ENCODE measurements at places on chromosomes 2 and 18. TPM values are rescaled to one million over a fixed set of nuclear protein-coding genes. Genes with fewer than 3 reads are reported as not detected.

DNA sequence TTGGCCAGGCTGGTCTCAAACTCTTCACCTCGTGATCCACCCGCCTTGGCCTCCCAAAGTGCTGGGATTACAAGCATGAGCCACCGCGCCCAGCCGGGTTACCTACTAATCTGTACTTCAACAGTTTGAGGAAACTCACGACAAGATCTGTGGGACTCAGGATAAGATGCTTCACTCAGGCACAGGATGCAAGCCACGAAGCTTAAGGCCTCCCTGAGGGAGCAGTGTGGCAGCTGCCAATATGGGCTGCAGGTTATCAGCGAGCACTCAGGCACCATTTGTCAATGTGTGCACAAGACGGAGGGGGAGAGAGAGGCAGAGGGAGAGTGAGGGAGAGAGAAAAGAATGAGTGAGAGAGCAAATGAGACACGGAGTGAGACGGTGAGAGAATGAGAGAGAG lies 173.6 kb upstream of the RAB6C start:
- no peak for DNase-seq

- no peak for DNase-seq
Observed at GRCh38 chr18:79540161-79540903, 139.3 kb upstream of the CTDP1 start.

GRCh38 chr2:70030724-70031420 lies 56.4 kb upstream of the PCBP1 start:
- no peak for DNase-seq

DNA sequence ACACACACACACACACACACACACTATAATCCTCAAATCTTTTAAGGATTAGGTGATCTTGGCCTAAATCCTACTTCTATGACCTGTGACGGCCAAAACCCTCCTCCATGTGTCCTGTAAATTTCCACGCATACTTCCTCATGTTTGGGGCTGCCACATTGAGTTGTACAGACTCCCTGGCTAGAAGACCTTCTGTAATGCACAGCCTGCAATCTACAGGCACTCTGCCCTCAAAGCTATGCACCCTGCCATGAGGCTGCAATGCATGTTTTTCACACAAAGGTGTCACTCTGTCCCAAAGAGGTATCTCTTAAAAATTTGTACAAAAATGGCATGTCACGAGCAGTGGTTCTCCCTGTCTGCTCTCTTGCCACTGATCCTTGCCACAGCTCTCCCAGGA lies 26.4 kb upstream of the B4GALT6 start:
- DNase-seq, result no peak

GRCh38 chr2:187198136-187198535 lies 249.9 kb downstream of the CALCRL start:
- no peak for DNase-seq

DNA sequence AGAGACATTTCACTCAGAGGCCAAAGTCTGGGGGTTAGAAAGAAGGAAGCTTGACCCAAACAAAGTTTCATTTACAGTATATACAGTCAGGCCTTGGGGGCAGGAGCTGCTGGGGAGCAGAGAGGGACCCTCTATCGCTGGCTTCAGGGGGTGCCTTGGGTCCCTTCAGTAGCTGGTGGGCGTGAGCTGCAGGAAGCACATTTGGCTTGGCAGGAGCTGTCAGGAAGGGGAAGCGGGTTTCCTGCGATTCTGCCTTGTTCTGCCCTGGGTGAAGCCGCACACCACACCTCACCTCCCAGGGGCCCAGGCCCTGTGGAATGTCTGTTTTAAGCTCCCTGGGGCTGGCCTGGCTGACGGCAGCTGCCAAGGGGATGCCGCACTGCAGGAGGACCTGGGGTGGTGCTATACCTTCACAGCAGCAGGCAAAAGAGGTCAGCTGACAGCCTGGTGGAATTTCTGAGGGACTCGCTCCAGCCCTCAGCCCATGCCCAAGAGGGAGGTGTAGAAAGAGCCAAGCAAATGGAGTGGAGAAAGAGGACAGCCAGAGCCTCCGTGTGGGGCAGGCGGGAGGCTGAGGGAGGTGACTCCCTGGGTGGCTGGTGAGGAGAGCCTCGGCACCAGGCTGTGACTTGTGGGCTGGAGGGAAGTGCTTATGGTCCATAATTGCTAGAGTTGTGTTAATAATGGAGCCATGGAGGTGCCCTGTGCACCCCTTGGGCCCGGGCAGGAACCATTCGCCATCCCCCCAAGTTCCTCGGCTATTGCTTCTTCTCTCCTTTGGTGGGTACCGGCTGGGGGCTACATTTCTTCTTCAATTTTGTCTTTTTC lies 43.9 kb downstream of the PSD4 start:
- no peak for DNase-seq

GRCh38 chr2:158724803-158725381 lies 70.2 kb upstream of the DAPL1 start:
- DNase-seq, result no peak

DNA sequence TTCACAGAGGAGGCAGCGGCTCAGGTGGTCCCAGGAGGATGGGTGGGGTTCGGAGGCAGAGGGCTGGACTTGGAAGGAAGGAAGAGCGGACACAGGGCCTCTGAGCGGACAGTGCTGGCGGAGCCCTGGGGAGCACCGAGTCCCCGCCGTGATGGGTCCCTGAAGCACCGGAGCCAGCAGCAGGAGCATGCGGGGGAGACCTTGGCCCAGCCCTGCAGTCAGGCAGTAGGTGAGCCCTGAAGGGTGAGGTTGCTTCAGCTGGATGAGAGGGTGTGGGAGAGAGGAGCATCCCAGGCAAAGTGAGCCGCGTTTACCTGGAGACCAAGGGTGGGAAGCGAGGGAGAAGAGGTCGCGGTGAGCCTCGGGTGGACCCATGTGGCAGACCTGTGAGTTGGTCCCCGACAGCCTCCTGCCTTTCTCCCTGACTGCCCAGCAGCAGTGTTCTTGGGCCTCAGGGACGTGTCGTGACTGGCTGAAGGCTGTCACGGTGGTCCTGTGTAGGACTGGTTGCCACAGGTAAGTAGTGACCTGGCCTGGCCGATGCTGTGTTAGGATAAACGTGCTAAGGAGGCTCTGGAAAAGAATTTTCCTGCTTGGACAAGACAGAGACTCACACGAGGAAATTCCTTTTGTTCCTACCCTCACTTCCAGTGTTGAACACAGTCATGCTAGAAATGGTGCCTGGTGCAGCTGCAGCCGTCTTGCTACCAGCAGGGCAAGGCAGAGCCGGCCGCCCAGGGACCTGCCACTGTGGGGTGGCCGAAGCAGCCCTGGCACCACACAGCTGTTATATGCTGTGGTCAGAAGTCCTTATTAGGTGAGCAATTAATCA lies 73.0 kb downstream of the RRM2 start:
- DNase-seq, result no peak

DNA sequence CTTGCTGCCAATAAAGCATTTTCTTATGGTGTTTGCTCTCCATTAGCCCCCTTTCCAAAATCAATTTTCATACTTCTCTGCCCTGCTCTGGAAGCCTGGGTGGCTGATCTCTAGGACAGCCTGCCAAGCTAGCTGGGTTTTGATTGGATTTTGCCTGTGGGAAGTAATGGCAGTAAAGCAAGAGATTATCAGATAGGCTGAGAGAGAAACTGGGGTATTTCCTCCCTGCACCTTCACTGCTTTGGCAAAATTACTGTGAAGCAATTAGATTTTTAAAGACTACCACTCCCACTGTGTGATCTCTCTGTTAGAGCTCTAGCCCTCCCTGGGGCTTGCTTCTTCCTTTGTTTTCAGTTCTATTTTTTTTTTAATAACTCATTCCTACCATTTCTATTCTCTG lies 223.8 kb downstream of the DLGAP1 start:
- no peak for DNase-seq

DNA sequence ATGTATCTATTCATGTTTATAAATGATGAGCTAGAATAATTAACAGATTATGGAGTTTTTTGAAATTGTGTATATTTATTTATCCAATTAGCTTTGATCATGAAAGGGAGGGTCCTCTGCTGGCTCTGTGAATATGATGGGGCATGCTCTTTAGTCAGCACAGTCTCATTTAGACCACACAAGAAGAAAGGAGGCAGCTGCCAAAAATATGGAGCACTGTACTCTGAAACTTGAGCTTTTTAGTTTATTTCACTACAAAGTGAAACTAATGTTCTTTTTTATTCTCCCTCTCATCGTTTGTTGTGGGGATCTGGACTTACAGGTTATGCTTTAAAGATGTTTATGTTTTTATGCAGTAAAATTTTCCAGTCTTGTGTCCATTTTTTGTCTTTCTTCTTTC lies 266.9 kb upstream of the GULP1 start:
- DNase-seq, result peak; percentile 3

DNA sequence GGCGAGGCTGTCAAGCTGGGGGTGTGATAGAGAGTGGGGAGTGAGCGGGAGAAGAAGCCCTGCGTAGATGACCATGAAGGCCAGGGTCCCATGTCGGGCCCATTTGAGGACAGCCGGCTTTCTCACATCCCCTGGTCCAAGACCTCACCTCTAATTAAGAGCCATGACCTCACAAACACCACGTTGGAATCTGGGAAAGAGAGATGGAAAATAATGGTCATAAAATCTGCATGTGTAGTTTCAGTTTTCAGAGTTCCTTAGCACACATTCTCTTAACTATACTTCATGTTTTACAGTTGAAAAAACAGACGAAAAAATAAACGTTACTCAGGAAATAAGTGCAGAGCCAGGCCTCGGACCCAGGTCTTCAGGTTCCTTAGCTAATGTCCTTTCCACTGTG lies 244.8 kb upstream of the SIX2 start:
- no peak for DNase-seq

- DNase-seq, result no peak
Observed at GRCh38 chr18:13890761-13891361, 24.5 kb downstream of the MC2R start.

DNA sequence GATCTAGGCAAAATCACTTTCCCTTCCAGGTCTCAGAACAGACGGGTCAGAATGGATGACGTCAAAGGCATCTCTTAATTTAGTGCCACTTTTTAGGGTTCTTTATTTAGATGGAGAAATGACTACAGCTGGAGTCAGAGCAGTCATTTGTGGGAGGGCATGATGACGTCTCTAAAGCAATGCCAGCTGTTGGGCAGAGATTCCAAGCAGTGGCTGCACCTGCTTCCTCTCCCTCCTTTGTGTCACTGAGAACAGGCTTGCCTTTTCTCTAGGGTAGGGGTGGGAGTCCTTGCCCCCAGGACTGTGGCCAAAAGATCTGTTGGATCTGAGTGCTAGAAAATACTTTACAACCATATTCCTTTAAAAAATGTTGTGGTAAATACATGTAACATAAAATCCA lies 28.7 kb upstream of the SKOR2 start:
- DNase-seq, result no peak

DNA sequence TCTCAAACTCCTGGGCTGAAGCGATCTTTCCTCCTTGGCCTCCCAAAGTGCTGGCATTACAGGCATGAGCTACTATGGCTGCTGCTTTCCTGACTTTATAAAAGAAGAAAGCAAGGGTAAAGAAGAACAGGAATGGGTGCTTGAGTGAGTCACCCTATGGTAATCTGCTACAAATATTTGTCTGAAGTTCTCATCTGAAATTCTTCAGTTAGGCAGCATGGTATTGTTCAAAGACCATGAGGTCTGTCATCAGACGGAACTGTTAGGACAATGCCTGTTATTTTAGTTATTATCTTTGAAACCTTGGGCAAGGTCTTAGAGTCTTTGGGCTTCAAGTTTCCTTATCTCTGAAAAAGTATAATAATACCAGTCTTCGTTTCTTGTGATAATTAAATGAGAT lies 695.8 kb downstream of the RNF144A start:
- no peak for DNase-seq

- no peak for DNase-seq
Observed at GRCh38 chr18:76149734-76150133, 345.3 kb downstream of the ZNF516 start.

GRCh38 chr2:73333564-73333963 lies 40.2 kb upstream of the EGR4 start:
- no peak for DNase-seq

DNA sequence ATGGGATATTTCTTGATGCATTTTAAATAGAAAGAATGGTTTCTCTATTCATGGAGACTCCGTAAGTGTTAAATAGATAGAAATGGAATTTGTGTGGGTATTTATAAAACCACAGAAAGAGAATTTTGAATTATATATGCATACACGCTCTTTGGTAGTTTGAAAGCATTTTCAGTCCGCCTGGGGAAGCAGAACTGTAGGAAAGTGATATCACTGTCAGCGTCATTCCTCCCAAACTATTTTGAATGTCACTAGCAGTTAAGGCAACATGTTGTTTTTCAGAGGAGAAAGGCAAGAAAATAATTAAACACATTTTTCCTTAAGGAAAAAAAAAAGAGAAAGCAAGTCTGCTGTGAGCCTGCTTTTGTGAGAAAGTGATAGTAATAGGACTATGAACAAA lies 8.7 kb upstream of the ERMN start:
- no peak for DNase-seq

GRCh38 chr2:72921088-72921851 lies 4.0 kb downstream of the EMX1 start:
- no peak for DNase-seq

The BZW1 gene
- polyA plus RNA-seq, result 376 TPM

The L3MBTL4 gene
- polyA plus RNA-seq, result 0.05 TPM

The ELOA2 gene
- not detected for polyA plus RNA-seq

All from AG04450 (cell line).